ENCODE measurements at places on chromosomes 12 and 14.

DNA sequence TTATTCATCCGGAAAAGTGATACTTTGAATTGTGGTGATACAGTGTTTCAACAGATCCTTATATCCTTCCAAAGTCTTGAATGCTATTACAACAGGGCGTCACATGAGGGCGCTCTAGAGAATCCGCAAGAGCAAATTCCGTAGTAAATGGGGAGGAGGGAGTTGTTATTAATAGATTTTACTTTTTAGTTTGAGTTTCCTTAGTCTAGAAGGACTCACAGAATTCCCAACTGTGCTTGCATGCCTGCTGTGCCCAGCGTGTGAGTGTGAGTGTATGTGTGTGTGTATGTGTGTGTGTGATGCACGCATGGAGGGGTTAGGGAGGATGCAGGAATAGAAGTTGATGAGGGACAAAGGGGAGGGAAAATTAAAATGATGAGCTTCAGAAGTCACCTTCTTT, 375.3 kb downstream of the C12orf75 start:
- no peak for DNase-seq

- DNase-seq: no peak
These were observed 72.4 kb downstream of the TTC7B start for GRCh38 chr14:90743826-90744225.

GRCh38 chr14:53493860-53494259, 340.7 kb upstream of the DDHD1 start:
- peak; percentile 77 for DNase-seq

DNA sequence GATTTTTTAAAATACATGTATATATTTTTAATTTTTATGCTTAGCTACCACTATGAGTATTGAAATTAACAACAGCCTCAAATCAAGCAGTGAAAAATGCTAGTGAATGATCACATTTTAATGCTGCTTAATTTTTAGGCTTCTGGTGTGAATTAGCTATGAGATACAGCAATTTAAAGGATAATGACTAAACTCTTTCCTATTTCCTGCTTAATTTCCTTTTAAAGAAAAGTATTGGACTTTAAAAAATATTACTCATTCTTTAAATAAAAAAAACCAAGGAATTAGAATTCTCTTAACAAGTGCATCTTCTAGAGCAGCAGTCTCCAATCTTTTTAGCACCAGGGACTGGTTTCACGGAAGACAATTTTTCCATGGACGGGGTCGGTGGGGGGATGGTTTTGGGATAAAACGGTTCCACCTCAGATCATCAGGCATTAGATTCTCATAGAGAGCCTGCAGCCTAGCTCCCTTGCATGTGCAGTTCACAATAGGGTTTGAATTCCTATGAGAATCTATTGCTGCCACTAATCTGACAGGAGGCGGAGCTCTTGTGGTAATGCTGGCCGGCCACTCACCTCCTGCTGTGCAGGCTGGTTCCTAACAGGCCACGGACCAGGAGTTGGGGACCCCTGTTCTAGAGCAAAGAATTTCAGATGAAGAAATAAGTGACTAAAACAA, 18.6 kb upstream of the NTN4 start:
- DNase-seq: no peak

GRCh38 chr14:63318835-63319234, at the start of gene GPHB5:
Gene GPHB5 (minus strand): TSS chr14:63318935. CDS start chr14:63317849, 1,086 bp downstream.
- no peak for DNase-seq

DNA sequence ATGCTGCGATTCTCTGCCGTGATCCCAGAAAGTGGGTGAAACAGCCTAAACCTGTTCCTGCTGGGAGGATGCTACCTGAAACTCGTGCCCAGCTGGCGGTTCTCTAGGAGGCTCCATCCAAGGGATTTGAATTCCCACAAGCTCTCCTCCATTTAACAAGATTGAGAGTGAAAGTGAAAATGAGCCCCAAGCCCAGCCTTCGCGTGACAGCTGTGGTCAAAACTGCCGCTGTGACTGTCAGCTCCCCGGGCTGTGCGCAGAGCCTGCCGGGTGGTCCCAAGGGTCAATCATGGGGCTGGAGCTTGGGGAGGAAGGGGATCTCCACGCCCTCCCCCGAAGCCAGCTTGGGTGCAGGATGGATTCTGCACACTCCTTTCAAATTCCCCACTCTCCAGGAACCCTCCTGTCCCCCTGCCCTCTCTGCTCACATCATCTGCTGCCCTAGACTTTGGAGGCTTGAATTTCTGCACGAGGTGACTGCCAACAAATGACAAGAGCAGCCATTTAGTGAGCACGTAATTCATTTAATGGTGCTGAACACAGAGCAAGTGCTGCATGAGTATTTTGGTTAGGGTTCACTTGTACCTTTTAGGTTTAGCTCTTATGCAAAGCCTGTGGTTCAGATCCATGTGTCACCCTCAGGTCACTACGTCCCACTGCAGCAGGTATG, 5.3 kb downstream of the ASB2 start:
- no peak for DNase-seq

GRCh38 chr12:16228067-16228466, 49.4 kb downstream of the SLC15A5 start:
- no peak for DNase-seq

DNA sequence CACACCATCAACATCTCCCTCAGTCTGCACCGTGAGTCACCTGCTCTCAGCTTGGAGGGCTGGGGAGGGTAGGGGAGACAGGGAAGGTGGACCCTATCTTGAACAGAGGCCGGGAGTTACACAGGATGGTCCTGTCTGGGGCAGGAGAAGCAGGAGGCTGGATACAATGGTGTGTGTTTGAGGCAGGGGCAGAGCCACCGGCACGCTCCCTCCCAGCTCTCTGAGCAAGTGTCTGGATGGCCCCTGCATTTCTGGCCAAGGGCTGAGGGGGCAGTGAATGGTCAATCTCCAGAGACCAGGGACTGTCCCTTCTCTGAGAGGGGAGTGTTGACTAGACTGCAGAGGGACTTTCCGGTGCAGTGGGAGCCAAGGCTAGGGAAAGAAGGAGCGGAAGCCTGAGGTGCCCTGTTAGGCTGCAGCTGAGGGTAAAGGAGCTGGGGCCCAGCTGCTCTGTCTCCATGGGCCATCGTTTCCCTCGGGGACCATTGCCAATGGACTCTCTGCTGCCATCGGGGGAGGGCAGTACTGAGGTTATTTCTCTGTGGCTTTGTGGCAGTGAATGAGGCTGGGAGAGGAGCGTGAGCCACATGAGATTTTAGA, 1.9 kb downstream of the LRP1-AS start:
- DNase-seq: no peak

- no peak for DNase-seq
These were observed 58.7 kb downstream of the KTN1 start for GRCh38 chr14:55638665-55639064.

- no peak for DNase-seq
These were observed 108.8 kb upstream of the ATF7IP start for GRCh38 chr12:14256555-14257169.

- no peak for DNase-seq
These were observed 52.1 kb downstream of the HSPB8 start for GRCh38 chr12:119230807-119231206.

- DNase-seq: no peak
These were observed 18.0 kb downstream of the LRTM2 start for GRCh38 chr12:1838205-1838993.

GRCh38 chr14:80387563-80387981, 176.3 kb upstream of the DIO2 start:
- DNase-seq: no peak

DNA sequence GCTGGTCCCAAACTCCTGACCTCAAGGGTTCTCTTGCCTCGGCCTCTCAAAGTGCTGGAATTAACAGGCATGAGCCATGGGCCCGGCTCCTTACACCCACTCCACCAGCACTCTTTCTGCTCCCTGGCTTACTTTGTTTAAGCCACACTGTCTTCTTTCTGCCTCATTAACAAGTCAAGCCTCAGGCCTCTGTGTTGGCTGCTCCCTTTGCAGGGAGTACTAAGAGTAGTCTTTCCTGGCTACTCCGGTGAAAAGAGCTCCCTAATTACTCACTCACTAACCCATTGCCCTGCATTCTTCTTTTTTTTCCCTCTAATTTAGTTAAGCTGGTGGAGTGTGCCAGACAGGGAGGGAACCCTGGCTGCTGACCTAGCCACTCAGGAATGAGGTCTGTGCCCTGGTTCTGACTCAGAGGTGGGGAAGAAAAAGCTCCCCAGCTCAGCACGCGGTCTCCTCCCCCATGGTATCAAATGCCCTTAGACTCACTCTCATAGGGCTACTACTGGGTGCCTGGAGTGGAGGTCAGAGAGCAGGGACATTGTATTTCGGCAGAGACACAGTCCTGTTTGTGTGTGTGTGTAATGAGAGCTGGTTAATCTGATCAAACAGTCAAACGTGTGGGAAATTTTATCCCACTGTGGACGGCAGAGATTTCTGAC, 19.8 kb downstream of the GALNT6 start:
- DNase-seq: no peak

DNA sequence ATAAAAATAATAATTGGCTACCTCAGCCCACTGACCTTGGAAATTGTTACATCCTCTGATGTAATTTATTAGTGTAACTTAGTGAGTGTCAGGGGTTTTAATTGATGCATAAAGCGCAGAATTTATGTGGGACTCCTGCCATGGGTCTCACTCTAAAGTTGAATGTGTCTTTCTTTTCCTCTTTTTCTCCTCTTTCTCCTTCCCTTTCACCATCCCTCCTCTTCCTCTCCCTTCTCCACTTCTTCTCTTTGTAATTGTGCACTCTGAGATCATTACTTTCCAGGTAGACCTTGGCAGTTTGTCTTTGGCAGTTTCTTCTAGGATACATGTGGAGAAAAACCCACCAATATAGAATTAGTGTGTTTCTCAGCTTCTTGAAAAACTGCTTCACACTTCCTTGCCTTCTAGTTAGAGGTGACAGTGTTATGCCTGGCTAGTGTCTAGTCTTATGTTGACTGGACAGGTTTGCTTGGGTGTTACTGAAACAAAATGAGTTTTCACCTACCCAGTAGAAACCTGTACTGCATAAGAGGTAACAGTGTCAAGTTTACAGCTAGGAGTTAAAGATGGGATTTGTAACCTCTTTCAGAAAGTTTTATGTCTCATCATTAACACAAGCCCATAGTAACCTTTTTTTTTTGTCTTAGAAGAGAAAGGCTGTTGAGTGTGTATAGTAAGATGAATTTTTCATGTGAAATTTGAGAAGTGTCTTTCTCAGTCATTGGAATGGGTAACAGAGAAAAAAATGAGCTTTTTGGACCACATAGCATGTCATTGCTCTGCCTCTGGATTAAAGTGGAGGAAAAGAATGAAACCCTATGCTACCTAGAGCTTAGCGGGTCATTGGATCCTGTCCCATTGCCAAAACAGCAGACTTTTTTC, 18.6 kb downstream of the PELI2 start:
- DNase-seq: no peak

- peak; percentile 89 for DNase-seq
These were observed 638.5 kb upstream of the MIS18BP1 start for GRCh38 chr14:45891417-45892080.

- DNase-seq: no peak
These were observed 17.8 kb downstream of the FBXL14 start for GRCh38 chr12:1576410-1577241.

- no peak for DNase-seq
These were observed 8.3 kb upstream of the CALCOCO1 start for GRCh38 chr12:53735556-53735955.

GRCh38 chr12:106108185-106108835, 30.4 kb downstream of the NUAK1 start:
- DNase-seq: no peak

GRCh38 chr12:121128908-121129810, 3.5 kb upstream of the P2RX7 start:
- no peak for DNase-seq

DNA sequence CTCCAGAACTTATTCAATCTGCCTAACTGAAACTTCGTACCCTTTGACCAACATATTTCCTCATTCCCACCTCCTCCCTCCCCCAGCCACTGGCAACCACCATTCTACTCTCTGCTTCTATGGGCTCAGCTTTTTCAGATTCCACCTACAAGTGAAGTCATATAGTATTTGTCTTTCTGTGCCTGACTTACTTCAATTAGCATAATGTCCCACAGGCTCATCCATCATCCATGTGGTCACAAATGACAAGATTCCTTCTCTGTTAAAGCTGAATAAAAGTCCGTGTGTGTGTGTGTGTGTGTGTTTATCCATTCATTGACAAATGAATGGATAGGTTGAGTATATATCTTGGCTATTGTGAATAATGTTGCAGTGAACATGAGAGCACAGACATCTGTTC, 1.3 kb upstream of the C14orf39 start:
- DNase-seq: no peak

- DNase-seq: no peak
These were observed 32.7 kb downstream of the DDX47 start for GRCh38 chr12:12845794-12846243.

DNA sequence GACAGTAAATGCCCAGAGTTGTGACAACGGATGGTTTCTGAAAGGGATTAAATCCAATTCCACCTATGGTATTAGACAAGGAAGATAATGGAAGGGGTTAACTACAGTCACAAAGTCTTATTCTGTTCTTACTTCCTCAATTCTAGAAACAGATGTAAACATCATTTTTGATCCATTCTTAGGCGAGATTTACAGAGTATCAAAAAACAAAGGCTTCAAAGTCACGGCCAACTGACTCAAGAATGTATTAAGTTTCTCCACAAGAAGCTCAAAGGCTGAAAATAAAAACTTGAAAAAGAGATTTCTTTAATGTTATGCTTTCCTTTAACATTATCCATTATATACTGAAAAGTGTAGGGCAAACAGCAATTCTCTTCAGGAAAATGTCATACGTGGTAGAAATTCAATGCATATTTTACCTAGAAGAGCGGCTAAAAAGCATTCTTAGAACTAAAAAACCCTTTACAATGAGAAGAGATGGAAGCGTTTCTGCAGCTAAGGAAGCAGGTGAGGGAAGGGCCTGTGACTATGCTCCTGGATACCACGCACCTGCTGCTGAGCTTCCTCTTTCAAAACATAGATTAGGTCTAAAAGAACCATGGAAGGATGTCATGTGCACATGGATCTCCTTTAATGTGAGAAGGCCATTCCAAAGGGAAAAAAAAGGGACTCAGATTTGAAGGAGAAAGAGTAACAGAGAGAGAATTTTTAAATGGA, 185.8 kb downstream of the STXBP6 start:
- DNase-seq: no peak

DNA sequence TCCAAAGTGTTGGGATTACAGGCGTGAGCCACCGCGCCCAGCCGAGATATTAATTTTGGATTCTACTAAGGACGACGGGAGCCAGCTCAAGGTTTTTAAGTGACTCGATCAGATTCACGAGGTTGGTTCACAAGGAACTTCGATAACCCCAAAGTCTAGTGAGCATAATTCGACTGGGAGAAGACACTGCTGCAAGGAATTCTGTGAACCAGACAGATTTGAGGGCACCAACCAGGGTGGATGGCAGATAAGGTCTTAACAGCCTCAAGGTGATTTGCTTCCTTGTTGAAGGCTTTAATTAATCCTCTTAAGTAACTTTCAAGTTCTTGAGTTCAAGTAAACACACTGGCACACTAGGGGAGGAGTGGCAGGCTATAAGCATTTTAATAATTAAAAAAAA, 1.1 kb upstream of the KLHDC2 start:
- no peak for DNase-seq

GRCh38 chr14:90518941-90519256, 122.1 kb downstream of the CALM1 start:
- DNase-seq: no peak

- DNase-seq: no peak
These were observed 154.9 kb upstream of the ATP2B1 start for GRCh38 chr12:89863493-89863938.
